H7 (cell line): ENCODE measurements at places on chromosomes 11 and 22. TPM values are rescaled to one million over a fixed set of nuclear protein-coding genes. Genes with fewer than 3 reads are reported as not detected.

XKR3 gene
- not detected in 2 replicates for total RNA-seq

OR4A16 gene
- not detected in 2 replicates for total RNA-seq

MPZL2 gene
- total RNA-seq, result 0.38 and 0.48 TPM in 2 replicates

CASP5 gene
- total RNA-seq, result not detected in 2 replicates

NXPE2 gene
- not detected in 2 replicates for total RNA-seq

MS4A6A gene
- not detected in 2 replicates for total RNA-seq

LRP5 gene
- total RNA-seq, result 28.3 and 28.6 TPM in 2 replicates

RTN4R gene
- 28.3 and 30.4 TPM in 2 replicates for total RNA-seq

SLC2A11 gene
- 10.7 and 17.4 TPM in 2 replicates for total RNA-seq

OR51E2 gene
- not detected in 2 replicates for total RNA-seq

TEX54 gene
- not detected in 2 replicates for total RNA-seq

PDE2A gene
- total RNA-seq, result 1.9 and 2.9 TPM in 2 replicates

MMP13 gene
- total RNA-seq, result not detected in 2 replicates

CHRNA10 gene
- 0.66 and 0.67 TPM in 2 replicates for total RNA-seq
